Left colon (tissue), 2 donors: ENCODE measurements at places on chromosomes 12 and 14. TPM values are rescaled to one million over a fixed set of nuclear protein-coding genes. Genes with fewer than 3 reads are reported as not detected.

Gene KRT1
- not detected for total RNA-seq

Gene KRT71
- not detected for total RNA-seq

Gene ALX1
- total RNA-seq, result not detected

Gene BTBD7
- 41.5 TPM for total RNA-seq

Gene APOF
- total RNA-seq, result not detected

Gene CLEC6A
- not detected for total RNA-seq

Gene ISCU
- 97.3 TPM for total RNA-seq

Gene IRAK3
- 6.7 TPM for total RNA-seq

Gene EIF2S3B
- total RNA-seq, result 0.61 TPM

DNA sequence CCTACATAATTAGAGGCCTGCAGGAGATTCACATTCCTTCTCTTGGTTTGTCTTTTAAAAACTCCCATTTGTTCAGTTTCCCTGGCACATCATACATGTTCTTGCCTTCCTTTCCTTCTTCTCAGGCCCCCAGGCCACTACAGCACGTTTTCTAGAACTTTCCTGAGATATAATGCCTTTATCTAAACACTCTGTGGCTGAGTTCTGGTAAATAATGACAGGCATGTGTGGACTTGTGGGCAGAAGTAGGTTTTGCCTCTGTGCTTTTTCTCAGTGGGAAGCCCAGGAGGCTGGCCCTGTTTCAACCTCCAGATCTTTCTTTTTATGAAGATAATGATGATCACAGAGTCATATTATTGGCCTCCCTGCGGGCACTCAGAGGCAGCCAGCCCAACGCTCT, 117.2 kb downstream of the TMX1 start:
- DNase-seq, result no peak

- DNase-seq, result no peak
Observed at GRCh38 chr14:100063314-100063941, 1.8 kb upstream of the EVL start.

GRCh38 chr12:56128670-56129205, 671 bp downstream of the ESYT1 start:
- DNase-seq, result no peak

GRCh38 chr14:59918824-59919569, 947 bp upstream of the LRRC9 start:
- DNase-seq, result no peak

DNA sequence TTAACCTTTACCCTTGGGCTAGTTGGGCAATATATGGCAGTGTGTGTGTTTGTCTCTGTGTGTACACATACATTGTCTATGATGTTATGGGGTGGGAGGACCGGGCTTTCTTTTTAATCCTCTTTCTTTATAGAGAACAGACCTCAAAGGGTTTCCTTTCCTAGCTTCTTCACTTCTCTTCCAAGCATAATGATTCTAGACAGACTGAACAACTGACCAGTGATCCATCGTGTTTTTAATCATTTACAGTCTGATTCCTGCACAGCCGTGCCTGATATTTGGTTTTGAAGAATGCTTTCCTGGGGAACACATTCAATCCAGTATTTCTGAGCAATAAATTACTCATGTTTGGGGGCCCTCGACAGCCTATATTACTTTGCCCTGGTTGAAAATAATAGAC, 481.1 kb upstream of the DCN start:
- DNase-seq, result no peak

- no peak for DNase-seq
Observed at GRCh38 chr12:89230376-89231315, 121.7 kb downstream of the DUSP6 start.

GRCh38 chr12:103833095-103833775, 7.8 kb downstream of the NT5DC3 start:
- DNase-seq, result no peak

DNA sequence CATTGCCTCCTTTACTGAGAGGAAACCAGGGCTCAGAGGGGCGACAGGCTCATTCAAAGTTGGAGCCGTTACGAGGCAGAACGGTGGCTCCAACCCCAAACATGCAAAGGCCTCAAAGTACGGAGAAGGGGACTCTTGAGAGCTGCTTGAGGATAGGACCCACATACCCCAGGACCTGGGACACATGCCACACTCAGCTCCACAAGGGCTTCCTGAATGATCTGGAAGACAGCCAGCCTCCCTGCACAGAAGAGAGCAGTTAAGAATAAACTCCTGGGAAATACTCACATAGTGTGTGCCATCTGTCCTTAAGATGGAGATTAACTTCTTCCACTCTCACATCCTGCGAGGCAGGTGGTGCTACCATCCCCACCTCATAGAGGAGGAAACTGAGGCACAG, 26.6 kb upstream of the NXPH4 start:
- DNase-seq, result no peak

DNA sequence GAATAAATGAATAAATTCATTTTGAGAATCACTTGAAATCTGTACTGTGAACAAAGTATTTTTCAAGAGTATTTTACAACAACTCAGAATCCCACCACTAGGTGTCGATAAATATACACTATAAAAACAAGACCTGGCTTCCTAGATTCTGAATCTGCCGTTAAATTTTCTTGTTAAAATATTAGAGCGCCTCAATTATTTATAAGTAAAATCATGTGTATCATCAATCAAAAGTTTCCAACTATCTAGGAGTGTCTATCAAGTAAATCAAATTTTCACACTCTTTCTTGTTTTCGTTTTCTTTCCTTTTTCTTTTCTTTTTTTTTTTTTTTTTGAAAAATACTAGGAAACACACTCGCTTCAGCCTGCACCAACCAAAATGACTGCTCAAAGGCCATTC, 179.2 kb upstream of the DCN start:
- DNase-seq, result no peak

- DNase-seq, result peak; percentile 91
Observed at GRCh38 chr14:105090493-105091053, 25.3 kb upstream of the GPR132 start.

GRCh38 chr12:69779928-69780327, 41.3 kb downstream of the RAB3IP start:
- DNase-seq, result no peak

DNA sequence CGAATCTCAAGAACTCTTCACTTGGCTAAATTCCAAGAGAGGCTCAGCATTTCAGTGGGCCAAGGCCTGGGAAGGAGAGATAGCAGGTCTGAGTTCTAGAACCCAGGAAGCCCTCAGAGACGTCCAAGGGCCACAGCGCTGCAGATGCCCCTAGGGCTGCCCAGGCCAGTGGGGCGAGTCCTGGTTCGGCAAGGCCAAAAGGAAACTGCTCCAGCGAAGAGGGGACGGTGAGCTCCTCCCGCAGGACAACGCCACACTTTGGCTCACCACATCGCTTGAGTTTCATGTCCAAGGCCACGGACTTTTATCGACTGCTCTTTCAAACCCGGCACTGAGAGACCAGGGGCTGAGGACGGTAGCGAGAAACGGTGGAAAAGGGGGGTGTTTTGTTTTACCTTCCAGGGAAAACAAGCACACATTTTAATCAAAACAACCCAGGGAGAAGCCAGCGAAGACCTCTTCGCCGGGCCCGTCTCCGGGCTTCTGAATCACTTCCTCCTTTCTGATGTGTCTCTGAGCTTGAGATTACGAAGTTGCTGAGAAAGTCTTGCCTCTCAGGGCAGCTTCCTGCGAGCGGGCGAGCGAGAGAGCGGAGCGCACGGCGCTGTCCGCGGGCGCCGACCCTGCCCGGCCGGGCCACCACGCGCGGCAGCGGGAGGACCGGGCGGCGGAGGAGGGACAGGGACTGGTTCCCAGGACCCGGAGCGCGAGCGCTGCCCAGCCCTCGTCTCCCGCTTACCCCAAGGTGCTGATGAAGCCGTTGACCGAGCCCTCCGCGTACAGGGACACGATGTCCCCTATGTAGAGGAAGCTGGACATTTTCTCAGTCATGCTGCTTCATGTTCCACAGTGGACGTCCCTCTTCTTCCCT, 808 bp downstream of the ITPR2 start:
- DNase-seq, result peak; percentile 65

GRCh38 chr12:127750076-127750840, 516.7 kb upstream of the TMEM132C start:
- no peak for DNase-seq

DNA sequence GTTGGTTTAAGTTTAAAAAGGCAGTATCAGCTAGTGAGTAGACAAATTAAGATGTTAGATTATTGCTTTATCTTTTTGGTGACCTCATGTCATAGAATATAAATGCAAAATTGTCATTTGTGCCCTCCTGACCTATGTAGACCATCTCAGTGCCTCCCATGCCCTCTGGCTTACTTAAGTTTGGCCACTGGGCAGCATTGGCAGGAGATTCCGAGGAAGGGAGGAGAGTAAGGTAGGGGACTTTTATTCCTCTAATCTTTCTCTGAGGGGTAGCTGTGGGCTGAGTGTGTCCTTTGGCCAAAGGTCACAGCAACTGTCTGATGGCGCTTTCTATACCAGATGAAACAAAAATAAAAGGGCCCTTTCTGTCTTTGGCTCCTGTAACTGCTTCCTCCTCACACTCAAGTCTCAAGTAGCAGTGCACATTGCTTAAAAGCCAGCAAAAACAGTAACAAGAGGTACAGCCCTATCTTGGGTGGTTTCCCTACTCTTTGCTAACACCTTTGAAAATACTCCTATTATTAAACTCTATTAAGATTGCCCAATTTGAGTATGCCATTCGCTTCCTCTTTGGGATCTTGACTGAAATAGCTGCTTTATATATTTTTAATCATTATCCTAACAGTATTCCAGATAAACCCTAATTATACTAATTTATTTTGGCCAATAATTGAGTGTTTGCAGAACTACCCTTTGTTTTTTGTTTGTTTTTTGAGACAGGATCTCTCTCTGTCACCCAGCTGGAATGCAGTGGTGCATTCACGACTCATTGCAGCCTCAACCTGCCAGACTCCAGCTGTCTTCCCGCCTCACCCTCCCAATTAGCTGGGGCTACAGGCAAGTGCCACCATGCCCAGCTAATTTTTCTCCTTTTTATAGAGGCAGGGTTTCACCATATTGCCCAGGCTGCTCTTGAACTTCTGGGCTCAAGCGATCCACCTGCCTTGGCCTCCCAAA, 56.5 kb upstream of the KCNH3 start:
- DNase-seq, result no peak

GRCh38 chr12:124833693-124834122, 30.0 kb downstream of the SCARB1 start:
- DNase-seq, result no peak

- no peak for DNase-seq
Observed at GRCh38 chr12:80708259-80708974, 983 bp downstream of the MYF6 start.
